ENCODE measurements at places on chromosomes 7 and 10.

DNA sequence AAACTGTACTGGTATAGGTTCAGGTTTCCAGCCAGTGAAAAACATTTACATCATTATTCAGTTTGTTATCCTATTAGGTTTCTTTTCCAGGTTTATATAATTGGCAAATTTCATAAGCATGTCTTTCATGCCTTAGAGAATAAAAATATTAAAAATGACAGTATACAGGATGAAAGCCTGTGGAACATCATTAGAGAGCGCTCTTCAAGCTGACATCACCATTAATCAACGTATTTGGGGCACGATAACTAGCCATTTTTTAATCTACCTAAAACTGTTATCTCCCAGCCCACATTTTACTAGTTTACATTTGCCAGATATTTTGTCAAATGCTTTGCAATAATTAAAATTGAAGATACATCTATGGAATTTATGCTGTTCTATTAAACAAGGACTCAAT lies 714.1 kb downstream of the CNTNAP2 start:
- no peak for DNase-seq

GRCh38 chr7:156423876-156424275 lies 216.7 kb upstream of the RNF32 start:
- no peak for DNase-seq

- DNase-seq, result no peak
Measured at GRCh38 chr10:4008676-4009382, 223.8 kb upstream of the KLF6 start.

DNA sequence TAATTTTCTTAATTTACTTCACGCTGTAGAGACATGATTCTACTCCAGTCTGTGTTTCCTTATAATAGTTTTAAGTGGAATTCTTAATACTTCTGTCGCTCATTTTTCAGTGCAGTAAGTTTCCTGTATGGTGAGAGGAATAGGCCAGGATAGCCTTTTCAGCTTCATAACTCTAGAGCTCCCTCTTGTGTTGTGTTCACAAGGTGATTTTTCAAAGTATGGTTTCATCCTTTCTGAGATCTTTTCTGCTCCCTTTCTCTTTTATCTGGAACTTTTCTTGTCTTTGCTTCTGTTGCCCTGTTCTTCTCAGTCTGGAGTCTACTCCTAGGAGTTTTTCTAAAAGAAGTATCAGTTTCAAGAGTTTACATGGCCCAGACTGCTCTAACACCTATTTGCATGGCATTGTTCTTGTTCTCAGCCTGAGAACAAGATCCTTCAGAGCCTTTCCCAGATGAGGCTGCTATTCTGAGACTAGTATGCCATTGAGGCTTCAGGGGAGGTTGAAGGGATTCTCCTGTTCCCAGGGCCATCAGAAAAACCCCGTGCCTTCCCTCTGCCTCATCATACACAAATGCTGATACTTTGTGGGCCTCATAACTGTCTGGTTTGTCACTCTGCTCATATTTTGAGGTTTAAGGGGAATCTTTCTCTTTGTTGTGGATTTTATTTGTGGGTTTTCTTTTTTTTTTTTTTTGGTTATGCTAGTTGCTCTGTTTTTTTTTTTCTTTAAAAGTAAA lies 21.8 kb downstream of the NET1 start:
- no peak for DNase-seq

GRCh38 chr10:74675484-74675883 lies 150.9 kb upstream of the KAT6B start:
- DNase-seq, result no peak

- no peak for DNase-seq
Measured at GRCh38 chr10:71472912-71473311, 76.2 kb downstream of the CDH23 start.

GRCh38 chr7:111752022-111752582 lies 189.8 kb upstream of the IMMP2L start:
- DNase-seq, result peak; percentile 57
